NCI-H2029 (cell line): ENCODE measurements at places on chromosomes 16 and 17.
A peak's percentile ranks its signal among the peaks of the same experiment; 100 is the strongest.

DNA sequence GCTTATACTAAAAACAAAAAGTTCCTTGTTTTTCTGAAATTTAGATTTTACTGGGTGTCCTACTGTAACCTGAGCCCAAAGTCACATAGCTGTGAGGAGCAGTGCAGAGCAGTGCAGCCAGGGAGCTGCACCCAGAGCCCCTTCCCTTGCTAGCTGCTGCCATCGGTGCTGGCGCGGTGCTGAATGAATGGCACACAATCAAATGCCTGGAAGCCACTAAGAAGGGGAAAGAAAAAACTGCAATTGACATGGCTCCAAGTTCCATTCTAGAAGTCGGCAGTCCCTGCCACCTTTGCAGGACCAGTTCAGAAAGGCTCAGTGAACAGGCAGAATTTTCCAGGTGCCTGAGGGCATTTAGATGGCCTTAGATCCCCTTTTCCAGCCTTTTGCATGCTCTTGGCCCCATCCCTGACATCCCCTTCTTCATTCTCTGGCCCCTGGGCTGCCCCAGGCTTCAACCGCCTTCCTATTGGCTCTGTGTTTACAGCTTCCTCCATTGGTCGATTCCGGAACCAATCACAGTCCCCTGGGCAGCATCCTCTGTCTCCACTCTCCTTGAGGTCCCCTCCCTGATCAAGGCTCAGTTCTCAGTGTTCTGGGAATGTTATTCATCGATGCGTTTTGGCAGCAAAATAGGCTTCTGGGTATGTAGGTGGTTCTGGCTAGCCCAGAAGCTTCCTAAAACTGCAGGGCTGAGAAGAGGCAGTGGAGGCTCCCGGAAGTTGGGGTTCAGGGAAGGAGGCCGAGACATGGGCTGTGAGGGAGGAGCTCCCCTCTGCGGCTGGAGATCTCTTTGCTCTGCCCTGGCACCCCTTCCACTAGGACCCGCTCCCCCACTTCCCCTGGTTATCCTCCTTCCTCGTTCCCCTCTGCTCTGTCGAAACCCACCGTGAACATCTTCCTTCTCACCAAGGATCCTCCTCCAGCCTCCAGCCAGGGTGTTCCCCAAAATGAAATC is 37.9 kb downstream of the ATP2C2 start:
- no peak for DNase-seq

- no peak for DNase-seq
Measured at GRCh38 chr16:69324585-69325253, 5.7 kb downstream of the PDF start.

DNA sequence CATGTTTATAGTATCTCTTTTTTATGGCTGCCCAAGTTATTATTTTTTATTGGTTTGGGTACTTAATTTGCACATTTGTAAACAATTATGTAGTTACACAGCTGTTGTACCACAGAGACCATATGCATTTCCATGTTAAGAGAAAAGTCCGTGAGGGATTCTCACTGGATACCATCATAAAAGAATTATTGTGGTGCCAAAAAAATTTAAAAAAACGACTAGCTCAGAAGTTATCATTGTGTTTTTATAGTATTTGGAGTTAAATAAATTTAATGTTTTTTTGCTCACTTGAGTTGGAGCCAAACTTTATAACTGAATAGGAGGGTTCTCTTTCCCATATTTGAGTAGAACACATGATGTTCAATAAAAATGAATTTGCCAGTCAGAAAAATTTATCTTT is 618.7 kb downstream of the WWOX start:
- DNase-seq = no peak

GRCh38 chr17:55783684-55784245 is 32.9 kb downstream of the PCTP start:
- DNase-seq = peak; percentile 54
